Activated CD8-positive, alpha-beta memory T cell treated with anti-CD3 and anti-CD28 coated beads, Interleukin-2, amount 10 ng/mL, durations not matched to agents 7 days and 5 days (primary cell): ENCODE measurements at places on chromosomes 5 and 9.

- no peak for DNase-seq
Measured at GRCh38 chr5:131679911-131680310, 44.9 kb upstream of the RAPGEF6 start.

- DNase-seq: no peak
Measured at GRCh38 chr5:175365866-175366265, 78.1 kb downstream of the DRD1 start.

DNA sequence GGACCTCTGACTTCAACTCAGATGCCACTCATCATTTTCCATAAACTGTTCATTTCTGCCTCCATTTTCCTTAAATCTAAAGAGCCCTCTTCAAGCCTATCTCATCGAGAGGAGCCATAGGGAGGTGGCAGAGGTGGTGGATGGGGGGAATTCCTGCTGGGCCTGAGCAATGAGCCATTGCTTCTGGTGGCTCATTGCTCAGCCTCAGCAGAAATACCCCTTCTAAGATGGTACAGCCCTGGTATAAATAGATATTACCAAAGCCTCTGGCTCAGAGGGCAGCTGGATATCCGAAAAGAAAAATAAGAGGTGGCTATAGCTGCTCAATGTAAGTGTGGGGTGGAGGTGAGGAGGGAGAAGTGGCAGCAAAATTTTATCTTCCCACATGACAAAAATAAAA lies 313.5 kb downstream of the CAAP1 start:
- DNase-seq: no peak

DNA sequence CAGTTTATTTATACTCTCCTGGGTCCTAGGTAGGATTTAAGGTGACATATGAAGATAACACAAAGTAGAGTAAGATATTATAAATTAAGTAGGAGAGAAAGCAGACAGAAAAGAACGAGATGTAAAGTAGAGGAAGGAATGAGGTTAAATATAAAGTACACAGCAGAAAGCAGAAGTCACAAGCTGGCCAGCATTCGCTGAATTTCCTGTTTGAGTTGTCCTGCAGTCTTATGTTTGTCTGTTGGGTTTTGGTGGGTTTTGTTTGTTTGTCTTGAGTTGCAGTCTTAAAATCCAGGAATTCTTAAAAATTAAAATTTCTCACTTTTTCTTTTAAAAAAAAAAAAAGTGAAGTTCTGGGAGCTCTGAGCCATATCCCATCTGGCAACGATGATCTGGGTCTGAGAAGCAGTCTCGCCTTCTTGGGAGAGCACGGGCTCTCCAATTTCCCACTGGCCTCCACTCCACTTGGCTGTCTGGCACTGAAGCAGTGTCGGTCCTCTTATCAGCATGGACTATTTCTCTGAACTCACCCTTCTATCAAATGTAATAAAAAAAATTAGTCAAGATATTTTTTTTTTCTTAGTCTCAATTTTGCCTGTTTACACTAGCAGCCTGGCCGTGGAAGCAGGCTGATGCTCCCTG lies 2.0 kb downstream of the S100Z start:
- DNase-seq: no peak

DNA sequence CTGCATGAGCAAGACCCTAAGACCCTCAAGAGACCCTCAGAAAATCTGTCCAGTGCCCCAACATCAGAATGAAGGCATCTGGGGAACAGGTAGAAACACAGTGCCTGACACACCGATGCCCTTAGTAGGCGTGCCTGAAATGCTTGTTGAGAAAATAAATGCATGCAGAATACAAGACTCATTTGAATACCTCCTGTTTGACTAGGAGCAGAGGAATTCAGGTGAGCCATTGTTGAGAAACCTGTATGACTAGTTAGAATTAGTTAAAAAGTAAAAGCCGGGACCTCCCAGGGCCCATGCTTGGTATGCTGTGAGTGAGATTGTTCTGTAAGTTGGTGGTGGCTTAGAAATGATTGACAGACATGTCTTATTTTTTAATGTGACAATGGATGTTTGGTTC lies 55.0 kb downstream of the WWC1 start:
- no peak for DNase-seq

DNA sequence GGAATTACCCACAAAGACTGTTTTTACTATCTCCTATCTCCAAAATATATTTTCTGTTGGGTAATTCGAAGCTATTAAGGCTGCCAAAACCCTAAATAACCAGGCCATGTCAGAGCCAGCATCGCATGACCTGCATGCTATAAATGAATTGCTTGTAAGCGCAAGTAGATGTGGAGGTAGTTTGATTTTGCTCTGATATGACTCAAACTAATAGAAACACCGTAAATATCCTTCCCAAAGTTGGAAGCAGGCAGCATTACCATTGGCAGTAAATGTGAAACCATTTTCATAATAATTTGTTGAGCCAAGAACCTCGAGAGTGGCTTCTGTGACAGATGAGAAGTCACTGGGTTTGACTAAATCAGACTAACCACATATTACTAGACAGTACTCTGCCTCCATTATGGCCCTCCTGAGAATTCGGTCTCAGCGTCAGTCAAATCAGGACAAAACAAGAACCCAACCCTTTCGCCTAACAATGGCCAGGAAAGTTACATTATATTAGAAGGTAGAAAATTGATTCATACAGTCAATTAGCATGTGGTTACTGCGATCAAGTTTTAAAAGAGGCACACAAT lies 289.8 kb downstream of the SPOCK1 start:
- no peak for DNase-seq

DNA sequence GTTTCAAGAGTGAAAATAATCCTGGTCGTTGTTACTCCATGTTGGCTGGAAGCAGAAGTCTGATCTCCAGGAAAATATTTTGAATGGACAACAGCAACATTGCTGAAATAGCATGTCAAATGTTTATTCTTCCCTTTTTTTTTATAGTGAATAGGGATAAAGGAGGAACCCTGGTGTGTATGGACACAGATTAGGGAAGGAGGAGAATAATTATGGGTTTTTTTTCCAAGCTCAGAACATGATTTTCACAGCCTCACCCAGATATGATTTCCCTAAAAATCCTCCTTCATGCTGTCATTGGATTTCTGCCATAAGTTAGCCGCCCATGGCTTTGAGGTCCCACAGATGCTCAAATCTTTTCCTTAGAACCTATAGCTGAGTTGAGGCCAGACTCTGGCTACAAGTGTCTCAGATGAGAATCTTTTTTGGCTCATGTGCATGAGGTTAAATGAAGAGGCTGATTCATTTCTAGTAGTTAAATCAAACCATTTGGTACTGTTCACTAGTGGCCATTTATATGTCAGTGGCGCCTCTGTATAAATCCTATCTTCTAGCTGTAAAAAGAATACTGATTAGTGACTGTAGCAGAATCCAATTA lies 65.5 kb upstream of the LIFR start:
- DNase-seq: no peak

DNA sequence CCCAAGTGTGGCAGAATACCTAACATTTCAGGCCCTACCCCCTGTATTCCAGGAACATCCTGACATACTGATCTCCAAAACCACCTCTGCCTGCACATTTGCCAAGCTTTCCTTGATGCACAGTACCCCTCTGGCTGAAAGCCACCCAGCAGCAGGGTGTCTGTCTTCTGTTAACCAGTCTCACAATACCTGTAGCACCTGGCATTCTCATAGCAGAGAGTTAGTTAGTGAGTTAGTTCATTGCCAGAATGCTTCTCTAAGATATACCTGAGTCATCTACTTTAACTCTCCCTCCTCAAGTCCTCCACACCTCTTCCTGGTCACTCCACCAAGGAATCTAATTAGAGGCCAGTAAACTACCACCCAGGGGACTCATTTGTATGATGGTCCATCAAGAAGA lies 46.1 kb upstream of the IL7R start:
- no peak for DNase-seq

GRCh38 chr9:18398038-18398437 lies 75.9 kb upstream of the ADAMTSL1 start:
- no peak for DNase-seq

GRCh38 chr9:99249619-99250018 lies 27.5 kb downstream of the SEC61B start:
- DNase-seq: peak; percentile 84

- no peak for DNase-seq
Measured at GRCh38 chr9:120524863-120525262, 55.1 kb downstream of the CDK5RAP2 start.

- DNase-seq: no peak
Measured at GRCh38 chr9:99602854-99603253, 218.8 kb upstream of the NR4A3 start.

DNA sequence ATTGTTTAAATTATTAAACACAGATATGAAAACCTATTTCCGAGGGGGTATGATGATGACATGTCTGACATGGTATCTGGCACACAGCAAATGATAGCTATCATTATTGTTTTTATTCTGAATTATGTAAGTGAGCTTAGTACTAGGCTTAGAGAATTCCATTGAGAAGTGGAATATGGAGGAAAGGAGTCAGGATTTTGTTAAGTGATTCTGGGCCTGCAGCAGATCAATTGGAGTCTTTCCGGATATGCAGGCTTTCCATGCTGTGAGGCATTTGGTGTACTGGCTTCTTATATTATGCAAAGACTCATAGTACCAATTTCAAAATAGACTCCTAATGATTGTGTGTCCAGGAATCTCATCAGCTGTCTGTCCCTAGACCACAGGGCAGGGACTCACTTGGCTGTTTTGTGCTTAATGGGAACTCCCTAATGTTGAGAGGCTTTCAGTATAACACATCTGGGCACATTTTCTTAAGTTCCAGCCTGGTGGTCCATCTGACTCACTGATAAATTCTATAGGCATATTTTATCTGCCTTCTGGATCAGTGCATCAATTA lies 180.0 kb upstream of the KLF9 start:
- DNase-seq: no peak

GRCh38 chr9:1869843-1870242 lies 145.3 kb upstream of the SMARCA2 start:
- no peak for DNase-seq

- DNase-seq: no peak
Measured at GRCh38 chr9:78753039-78753438, 456.1 kb downstream of the PSAT1 start.

GRCh38 chr9:135345775-135346433 lies 133.7 kb upstream of the PPP1R26 start:
- no peak for DNase-seq

GRCh38 chr5:68419081-68419636 lies 203.6 kb downstream of the PIK3R1 start:
- DNase-seq: no peak

- no peak for DNase-seq
Measured at GRCh38 chr9:105681724-105682123, 12.6 kb upstream of the TMEM38B start.

GRCh38 chr5:141879941-141880738 lies 1.9 kb upstream of the PCDH1 start:
- DNase-seq: no peak

- DNase-seq: no peak
Measured at GRCh38 chr5:157290981-157291711, 25.2 kb downstream of the CYFIP2 start.

GRCh38 chr9:38020151-38021076 lies 48.6 kb downstream of the SHB start:
- DNase-seq: no peak

DNA sequence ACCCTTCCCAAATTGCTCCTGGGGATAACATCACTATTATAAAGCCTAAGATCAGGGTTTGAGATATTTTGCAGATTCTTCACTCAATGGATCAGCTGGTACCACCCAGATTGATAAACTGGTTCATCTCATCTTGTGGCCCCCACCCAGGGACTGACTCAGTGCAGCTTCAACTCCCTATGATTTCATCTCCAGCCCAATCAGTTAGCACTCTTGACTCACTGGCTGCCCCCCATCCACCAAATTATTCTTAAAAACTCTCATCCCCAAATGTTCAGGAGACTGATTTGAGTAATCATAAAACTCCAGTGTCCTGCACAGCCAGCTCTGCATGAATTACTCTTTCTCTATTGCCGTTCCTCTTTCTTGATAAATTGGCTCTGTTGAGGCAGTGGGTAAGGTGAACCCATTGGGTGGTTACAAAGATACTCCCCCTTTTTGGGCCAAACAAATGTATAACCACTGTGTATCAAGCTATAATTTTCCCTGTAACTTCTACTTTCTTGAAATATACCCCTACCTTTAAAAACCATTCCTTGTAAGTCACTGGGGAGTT lies 263.3 kb upstream of the IL12B start:
- DNase-seq: no peak

- no peak for DNase-seq
Measured at GRCh38 chr5:143924311-143924978, 112.5 kb downstream of the HMHB1 start.

DNA sequence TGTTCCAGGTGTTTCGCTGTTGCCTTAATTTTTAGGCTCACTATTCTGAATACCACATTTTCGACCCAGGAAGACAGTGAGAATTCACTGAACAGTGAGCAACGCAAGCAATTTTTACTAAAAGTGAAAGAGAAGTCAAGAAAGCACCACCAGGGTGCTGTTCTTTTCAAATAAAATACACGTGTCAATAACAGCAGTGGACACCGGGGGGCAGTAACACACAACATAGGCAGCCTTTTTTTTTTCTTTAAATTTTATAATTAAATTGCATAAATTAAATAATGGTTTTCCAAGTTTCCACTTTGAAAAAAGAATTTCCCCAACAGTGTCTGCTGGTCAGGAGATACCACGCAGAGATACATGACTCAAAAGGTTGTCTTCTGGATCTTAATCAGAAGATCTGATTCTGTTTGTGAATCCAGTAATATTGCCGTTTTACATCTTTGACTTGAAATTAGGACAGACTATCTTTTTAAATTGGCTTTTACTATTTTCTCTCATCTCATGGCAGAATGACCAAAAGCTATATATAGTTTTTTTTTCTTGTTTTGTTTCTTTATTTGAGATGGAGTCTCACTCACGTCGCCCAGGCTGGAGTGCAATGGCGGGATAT lies 47.1 kb upstream of the SH3GL2 start:
- peak; percentile 44 for DNase-seq

- DNase-seq: no peak
Measured at GRCh38 chr5:92676215-92677165, 904.5 kb downstream of the NR2F1-AS1 start.

DNA sequence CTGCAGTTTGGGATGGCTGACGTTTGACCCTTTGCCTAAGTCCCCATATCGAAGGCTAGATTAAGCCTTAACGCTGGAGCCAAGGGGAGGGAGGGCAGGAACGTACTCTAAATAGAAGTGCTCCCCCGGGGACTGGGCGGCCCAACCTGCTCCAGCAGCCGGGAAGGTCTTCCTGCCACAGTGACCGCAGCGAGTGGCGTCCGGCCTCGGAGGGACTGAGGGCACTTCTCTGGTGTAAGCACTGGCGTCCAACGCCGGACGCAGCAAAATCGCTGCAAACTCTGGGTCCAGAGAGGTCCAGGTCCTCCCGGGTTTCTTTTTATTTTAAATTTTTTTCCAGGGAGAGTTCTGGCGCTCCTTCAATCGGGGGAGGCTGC lies 505 bp upstream of the ACER2 start:
- DNase-seq: peak; percentile 48

DNA sequence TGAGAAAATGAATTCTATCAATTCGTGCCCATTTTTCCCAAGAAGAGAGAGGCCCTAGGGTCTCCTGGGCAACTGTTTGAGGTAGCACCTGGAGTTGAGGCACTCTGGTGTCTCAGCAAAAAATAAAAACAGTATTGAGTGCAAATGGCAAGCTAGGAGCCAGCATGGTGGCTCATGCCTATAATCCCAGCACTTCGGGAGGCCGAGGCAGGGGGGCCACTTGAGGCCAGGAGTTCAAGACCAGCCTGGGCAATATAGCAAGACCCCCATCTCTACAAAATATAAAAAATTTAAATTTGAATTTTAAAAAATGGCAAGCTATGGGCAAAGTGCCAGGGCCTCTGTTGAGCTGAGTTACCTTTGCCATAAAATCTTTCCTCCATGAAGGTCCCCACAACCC lies 136.0 kb downstream of the CDK5RAP2 start:
- no peak for DNase-seq
